ENCODE measurements at places on chromosomes 13 and 19. TPM values are rescaled to one million over a fixed set of nuclear protein-coding genes. Genes with fewer than 3 reads are reported as not detected.
A peak's percentile ranks its signal among the peaks of the same experiment; 100 is the strongest.

- no peaks in the 10 kb centered on the region for H3K27me3 ChIP-seq
- no peaks in the 10 kb centered on the region for H3K4me1 ChIP-seq
- no peak for DNase-seq
- no peak overlapping the region for H3K27ac ChIP-seq
- no peak overlapping the region for H3K4me3 ChIP-seq
These were observed 16.2 kb upstream of the MISP start for GRCh38 chr19:734716-735115.

DNA sequence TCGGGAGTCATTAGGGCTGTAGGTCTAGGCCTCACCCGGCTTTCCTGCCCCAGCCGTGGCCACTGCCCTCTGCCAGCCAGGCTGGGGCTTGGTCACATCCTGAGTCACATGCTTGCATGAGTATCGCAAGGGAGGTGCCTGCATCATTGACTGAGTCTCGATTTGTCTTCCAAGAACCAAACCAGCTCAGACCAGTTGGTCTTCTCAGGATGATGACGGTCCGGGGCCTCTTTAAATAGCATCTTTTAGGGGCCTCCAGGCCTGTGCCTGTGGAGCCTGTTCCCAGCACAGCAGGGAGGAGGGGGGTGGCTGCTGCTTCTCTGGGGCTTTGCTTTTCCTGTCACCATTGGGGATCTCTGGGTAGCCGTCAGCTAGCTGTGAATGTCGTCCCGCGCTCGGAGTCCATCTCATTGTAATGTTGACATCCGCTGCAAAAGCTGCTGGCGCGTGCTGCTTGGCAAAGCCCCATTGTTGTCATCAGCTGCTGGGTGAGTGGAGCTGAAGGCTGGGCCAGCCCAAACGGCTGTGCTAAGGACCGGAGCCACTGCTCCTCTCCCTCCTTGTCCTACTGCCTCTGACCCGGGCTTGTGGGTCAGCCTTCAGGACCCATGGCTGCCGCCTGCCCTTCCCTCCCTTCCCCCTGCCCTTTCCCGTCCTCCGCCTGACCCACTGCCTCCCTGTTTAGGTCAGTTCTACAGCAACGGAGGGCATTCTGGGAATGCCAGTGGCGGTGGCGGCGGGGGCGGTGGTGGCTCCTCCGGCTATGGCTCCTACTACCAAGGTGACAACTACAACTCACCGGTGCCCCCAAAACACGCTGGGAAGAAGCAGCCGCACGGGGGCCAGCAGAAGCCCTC is 14.3 kb upstream of the QTRT1 start:
- H3K4me3 ChIP-seq, result no peak overlapping the region
- H3K27ac ChIP-seq, result no peak overlapping the region
- no peaks in the 10 kb centered on the region for H3K4me1 ChIP-seq

DNA sequence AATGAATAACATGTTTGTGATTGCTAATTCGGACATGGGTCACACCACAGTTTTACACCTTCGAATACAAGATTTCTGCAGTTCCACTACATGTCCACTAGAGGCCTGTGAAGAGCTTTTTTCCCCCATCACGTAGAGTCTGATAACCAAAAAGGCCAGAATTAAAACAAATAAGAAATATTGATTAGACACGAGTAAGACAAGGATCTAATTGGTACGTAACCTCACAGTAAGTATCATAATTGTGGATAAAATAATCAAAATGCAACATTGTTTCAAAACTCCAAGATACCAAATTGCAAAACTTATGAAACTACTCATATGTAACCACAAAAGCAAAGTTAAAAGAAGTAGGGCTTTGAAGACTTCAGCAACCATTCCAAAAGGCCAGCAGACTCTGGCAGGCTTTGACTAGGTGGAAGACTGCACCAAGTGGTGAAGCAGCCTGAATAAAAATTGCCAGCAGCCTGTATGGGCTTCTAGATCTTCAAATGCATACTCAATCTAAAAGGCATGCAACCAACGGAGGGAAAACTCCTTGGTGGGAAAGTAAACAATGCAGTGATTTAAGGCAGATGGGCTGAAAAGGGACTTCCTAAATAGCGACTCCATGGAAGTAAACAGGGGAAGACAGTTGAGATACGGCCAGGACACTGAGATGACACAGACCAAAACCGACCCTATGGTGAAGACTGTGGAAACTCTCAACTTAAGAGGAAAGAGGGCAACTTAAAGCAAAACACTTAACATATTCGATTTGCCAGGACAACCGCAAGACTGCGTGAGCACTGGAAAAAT is 56.7 kb downstream of the STARD13 start:
- DNase-seq, result peak; percentile 47
- peaks cover 3% of the 10 kb centered on the region for H3K4me1 ChIP-seq
- H3K27me3 ChIP-seq, result peaks cover 5% of the 10 kb centered on the region

DNA sequence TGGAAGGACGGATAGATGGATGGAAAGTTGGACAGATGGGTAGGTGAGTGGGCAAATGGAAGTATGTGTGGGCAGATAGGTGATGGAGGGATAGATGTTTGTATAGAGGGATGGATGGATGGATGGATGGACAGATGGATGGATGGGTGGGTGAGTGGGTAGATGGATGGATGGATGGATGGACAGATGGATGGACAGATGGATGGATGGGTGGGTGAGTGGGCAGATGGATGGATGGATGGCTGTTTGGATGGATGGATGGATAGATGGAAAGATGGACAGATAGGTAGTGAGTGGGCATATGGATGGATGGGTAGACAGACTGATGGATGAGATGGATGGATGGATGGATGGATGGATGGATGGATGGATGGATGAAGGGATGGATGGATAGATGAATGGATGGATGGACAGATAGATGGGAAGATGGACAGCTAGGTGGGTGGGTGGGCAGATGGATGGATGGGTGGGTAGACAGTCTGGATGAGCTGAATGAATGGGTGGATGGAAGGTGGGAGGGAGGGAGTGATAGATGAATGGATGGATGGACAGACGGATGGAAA is 74.9 kb upstream of the KCTD15 start:
- no peaks in the 10 kb centered on the region for H3K36me3 ChIP-seq
- no peak overlapping the region for H3K27ac ChIP-seq
- H3K4me3 ChIP-seq, result no peak overlapping the region
- no peak for DNase-seq
- H3K27me3 ChIP-seq, result no peaks in the 10 kb centered on the region

- peaks cover 91% of the 10 kb centered on the region for H3K36me3 ChIP-seq
- no peak overlapping the region for H3K27ac ChIP-seq
- H3K4me3 ChIP-seq, result no peak overlapping the region
- DNase-seq, result no peak
- H3K4me1 ChIP-seq, result no peaks in the 10 kb centered on the region
These were observed 14.2 kb downstream of the TSSK6 start for GRCh38 chr19:19500975-19501644.

- DNase-seq, result no peak
- no peak overlapping the region for H3K27ac ChIP-seq
- H3K4me3 ChIP-seq, result no peak overlapping the region
- H3K4me1 ChIP-seq, result no peaks in the 10 kb centered on the region
- no peaks in the 10 kb centered on the region for H3K36me3 ChIP-seq
These were observed 1002.4 kb upstream of the PCDH9 start for GRCh38 chr13:68232351-68233130.

- no peak overlapping the region for H3K4me3 ChIP-seq
- H3K36me3 ChIP-seq, result no peaks in the 10 kb centered on the region
- no peaks in the 10 kb centered on the region for H3K4me1 ChIP-seq
- no peak overlapping the region for H3K27ac ChIP-seq
- H3K27me3 ChIP-seq, result no peaks in the 10 kb centered on the region
These were observed 57.6 kb upstream of the ZNF507 start for GRCh38 chr19:32287811-32288227.

- H3K4me3 ChIP-seq, result no peak overlapping the region
- H3K27ac ChIP-seq, result no peak overlapping the region
- peaks cover 11% of the 10 kb centered on the region for H3K4me1 ChIP-seq
- H3K27me3 ChIP-seq, result peaks cover 14% of the 10 kb centered on the region
These were observed 31.4 kb upstream of the MPHOSPH8 start for GRCh38 chr13:19601749-19602725.

- H3K27me3 ChIP-seq, result no peaks in the 10 kb centered on the region
- no peaks in the 10 kb centered on the region for H3K36me3 ChIP-seq
- no peak overlapping the region for H3K27ac ChIP-seq
- no peak for DNase-seq
These were observed 708.2 kb downstream of the EFNB2 start for GRCh38 chr13:105827111-105827809.

The GIPR gene
- 0.15 TPM for polyA plus RNA-seq

The CNMD gene
- not detected for polyA plus RNA-seq

The SGCG gene
- not detected for polyA plus RNA-seq

The IGFLR1 gene
- 151 TPM for polyA plus RNA-seq

Measured in CD4-positive, CD25-positive, alpha-beta regulatory T cell (primary cell).